CD4-positive, alpha-beta T cell treated with Interleukin-15 for 4 hours (primary cell): ENCODE measurements at places on chromosomes 2 and 18.

DNA sequence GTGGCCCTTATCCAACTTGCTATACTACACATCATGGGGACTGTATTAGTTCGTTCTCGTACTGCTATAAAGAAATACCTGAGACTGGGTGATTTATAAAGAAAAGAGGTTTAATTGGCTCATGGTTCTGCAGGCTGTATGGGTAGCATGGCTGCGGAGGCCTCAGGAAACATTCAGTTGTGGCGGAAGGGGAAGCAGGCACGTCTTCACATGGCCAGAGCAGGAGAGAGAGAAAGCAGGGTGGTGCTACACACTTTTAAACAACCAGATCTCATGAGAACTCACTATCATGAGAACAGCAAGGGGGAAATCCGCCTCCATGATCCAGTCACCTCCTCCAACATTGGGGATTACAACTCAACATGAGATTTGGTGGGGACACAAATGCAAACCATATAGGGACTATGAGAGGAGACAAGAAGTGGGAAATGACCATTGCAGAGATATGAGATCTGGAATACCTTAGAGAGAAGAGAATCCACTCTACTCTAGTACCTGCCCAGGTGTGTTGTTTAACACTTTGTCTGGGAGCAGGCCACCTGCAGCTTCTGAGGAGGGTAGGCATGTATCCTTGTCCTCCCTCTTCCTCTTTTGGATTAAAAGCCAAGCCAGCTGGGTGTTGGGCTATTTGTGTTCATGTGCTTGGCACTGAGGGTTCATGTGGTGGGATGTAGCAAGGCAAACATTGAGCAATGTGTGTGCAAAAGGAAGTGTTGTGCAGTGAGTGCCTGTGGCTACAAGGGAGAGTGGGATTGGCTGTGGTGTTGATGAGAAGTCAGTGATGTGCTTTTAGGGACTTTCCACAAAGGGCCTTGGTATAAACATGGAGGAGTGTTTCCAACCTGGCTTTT, 22.8 kb downstream of the TTLL4 start:
- peak; percentile 13 for DNase-seq

DNA sequence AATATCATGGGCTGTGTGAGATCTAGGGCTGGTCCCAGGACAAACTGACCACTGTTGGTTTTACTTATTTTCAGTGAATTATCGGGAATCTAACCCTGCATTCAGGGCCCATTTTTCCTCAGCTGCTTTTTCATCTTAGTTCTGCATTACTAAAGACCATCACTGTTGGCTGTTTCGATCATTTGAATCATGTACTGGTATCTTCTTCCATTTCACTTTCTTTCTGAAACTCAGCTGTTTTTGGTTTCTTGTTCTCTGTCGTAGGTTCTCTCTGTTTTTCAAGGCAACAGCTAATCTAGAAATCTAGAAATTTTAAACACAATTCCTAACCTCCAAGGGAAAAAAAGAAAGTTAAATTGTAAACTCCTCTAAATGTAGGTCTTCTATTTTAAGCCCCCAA, 159.9 kb upstream of the SESTD1 start:
- DNase-seq = no peak

- no peak for DNase-seq
These were observed 57.8 kb upstream of the FAM237A start for GRCh38 chr2:206584323-206585116.

- DNase-seq = no peak
These were observed 63.7 kb upstream of the DNAJC10 start for GRCh38 chr2:182652326-182652725.

DNA sequence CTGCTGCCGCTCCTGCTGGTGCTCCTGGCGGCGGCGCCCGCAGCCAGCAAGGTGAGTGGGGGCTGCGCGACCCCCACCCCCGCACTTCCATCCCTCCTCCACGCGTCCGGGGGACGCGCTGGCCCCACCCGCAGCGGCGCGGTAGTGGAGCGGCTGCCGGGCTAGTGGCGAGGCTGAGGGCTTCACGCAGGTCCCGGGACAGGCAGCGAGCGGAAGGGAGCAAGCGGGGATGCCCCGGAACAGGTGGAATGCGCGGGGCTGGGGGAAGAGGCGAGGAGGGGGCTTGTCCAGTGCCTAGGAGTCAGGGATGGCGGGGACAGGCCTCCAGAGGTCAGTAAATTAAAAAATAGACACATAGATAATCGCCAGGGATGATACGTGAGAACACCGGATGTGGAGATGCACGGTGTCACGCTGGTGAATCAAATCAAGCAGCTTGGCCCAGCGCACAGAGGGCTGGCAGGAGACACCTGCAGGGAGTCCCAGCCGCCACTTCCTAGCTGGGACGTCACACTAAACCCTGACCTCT, 403 bp downstream of the COL4A3 start:
- no peak for DNase-seq

DNA sequence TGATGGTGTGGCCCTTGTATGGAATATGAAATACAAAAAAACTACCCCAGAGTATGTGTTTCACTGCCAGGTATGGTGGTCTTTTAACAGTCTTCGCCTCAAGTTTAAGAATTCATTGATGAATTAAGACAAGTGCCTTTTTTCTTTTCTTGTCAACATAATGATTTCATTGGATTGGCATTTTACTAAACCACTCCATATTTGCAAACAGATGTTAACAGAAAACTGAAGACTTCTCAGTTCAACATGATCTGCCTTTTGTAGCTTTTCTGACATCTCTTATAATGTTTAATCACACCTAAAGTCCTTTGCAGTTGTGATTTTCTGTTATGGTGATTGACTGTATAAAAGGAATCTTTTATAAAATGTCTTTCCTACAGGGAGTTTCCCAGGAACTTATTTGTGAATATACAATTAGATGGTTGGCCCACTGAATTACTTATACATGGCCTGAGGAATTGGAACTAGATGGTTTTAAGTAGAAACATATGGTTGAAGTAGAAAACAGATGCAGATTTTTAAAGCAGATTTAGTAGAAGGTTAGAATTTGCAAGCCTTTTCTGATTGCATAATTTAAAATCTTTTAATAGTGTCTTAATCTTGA, 39.7 kb downstream of the DYNC1I2 start:
- DNase-seq = no peak

DNA sequence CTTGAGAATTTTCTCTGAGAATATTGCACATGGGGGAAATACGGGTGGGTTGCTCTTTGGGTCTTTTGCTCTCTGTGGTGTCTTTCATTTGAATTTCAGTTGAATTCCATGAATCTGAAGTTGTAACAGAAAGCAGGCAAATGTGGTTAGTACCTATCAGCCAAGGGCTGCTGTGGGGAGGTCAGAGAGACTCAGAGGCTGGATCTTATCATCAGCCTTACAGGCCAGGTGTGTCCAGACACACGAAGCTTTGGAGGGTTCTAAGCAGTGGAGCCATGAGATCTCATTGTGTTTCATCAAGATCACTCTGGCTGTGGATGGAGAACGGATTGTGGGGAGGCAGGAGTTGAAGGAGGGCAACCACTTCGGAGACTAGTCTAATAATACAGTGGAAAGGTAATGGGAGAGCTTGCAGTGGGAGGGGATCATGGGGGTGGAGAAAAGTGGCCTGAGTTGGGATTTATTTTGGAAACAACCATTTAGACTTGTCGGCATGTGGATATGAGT, 68.1 kb downstream of the GNAL start:
- no peak for DNase-seq

GRCh38 chr18:45197526-45197970, 417.7 kb upstream of the SLC14A2 start:
- DNase-seq = no peak

DNA sequence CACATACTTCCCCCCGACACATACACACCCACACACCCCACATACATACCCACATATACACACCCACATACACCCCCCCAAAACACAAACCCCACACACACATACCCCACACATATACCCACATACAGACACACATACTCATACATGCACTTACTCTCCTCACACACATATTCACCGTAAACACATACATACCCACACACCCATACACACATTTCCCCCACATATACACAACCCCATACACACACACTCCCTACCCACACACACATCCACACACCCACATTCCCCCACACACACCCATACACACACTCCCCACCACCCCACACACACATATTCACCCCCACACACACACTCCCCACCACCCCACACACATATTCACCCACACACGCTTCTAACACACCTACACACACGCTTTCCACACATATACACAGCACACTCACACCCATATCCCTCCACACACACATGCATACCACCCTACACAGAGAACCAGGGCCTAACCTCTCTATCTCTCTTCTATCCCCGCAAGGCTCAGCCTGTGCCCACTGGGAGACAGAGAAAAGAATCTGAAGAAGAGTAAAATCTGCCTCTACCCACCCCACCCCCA, 182.4 kb upstream of the ETAA1 start:
- no peak for DNase-seq

- peak; percentile 61 for DNase-seq
These were observed 76.2 kb downstream of the CHRNA1 start for GRCh38 chr2:174688079-174688478.

DNA sequence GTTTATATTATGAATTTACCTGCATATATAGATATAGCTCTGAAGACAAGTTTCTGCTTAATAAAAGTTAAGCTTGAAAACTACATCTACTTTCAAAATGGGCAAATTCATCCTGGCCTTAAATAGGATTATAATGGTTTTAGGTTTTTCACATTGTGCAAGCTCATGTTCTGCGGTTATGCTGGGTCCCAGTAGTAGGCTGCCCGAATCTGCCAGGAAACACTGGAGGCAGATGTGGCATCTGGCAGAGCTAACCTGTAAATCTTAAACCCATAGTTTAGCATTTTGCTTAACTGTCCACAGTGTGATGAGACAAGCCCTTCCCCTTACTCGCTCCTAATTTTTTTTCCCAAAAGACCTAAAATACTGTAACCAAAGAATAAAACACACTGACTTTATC, 234.2 kb downstream of the TCF4 start:
- no peak for DNase-seq

DNA sequence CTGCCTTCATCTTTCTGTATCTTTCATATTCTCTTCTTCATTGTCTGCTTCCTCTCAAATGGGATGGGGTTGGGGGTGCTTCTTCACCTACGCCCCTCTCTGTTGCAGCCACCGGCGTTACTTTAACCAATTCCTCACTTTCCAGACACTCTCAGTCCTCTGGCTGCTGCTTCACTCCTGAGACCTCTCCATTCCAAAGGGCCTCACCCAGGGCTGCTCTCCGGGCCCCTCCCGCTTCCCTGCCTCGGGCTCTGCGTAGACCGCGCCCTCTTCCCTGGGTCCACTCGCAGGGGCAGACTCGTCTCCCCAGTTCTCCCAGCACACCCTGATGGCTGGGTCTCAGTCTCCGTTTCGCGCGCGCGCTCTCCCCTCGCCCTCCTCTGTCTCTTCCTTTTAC, 926 bp downstream of the SERPINB8 start:
- DNase-seq = no peak

- no peak for DNase-seq
These were observed 110.6 kb downstream of the MYCN start for GRCh38 chr2:16050908-16051489.

DNA sequence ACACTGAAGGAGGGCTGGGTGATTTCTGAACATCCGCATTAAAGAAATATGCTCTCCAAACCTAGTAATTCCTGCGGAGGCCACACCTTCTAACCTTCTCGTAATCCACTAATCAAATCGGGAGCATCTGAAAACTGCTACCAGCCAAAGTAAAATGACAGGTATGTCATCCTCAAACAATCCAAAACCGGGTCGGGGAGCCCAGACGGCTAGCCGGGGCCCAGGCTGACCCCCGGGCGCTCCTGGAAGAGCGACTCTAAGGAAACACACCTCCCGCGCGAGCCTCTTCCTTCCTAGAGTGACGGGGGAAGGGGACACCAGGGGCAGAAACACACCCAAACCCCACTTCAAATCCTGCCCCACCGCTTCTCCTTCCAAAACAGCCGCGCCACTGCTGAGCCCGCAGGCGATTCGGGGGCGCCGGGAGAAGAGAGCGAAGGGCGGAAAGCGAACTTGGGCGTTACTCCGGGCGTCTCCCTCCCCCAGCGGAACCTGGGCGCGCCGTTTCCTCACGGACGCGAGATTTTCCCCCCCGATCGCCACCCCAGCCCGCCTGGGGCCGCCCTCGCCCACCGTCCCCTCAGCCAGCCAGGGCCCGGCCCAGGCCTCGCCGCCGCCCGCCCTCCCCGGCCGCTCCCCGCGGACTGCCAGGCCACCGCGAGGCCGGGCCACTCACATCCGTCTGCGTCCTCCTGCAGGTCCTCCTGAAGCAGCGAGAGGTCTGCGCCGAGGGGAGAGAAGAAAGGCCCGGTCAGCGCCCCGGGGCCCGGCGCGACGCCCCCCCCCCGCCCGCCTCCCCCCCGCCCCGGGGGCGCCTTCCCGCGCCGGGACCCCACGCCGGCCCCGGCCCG, 584 bp downstream of the PPP4R1 start:
- peak; percentile 32 for DNase-seq

GRCh38 chr2:8142461-8142860, 539.4 kb upstream of the ID2 start:
- no peak for DNase-seq

- no peak for DNase-seq
These were observed 68.3 kb downstream of the SPTBN1 start for GRCh38 chr2:54524226-54524991.

- DNase-seq = no peak
These were observed 953.5 kb downstream of the CNTNAP5 start for GRCh38 chr2:124978597-124978996.

GRCh38 chr2:241120440-241120839, 18.4 kb upstream of the MTERF4 start:
- DNase-seq = no peak

DNA sequence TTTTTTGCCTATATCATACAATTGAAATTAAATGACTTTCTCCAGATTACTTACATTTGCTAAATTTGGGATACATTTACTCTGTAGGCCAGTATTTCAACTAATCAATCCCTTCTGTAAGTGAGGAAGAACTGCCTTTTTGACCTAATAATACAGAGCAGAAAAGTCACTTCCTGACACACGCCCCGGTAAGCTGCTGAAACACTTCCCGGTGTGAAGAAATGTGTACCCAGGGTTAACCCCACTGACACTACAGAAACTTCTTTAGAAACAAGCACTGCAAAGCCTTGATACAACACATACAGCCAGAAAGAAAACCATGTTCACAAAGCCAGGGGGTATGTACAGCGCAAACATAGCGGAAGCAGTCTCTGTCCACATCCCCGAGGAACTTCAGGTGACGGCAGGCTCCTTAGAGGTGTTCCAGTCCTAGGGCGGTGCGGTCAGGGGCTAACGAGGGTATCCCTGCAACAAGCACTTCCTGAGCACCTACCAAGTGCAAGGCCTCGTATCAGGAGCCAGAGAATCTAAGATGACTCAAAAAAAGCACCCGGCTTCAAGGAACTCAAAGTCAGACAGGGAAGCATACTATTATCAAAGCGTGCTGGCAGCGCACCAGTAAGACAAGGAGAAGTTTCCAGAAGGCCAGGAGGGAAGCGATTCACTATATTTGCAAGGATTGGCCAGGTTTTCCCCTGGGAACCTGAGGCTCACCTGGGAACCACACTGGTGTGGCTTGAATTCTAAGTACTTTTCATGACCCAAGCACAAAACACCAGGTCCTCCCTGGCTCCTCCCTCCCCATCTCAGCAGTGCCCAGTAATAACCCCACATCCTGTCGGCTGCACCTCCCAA, 46.6 kb downstream of the ZNF516 start:
- DNase-seq = no peak

- no peak for DNase-seq
These were observed 132.8 kb upstream of the L3MBTL4 start for GRCh38 chr18:6547476-6547875.

- no peak for DNase-seq
These were observed 146.0 kb upstream of the SH3BP4 start for GRCh38 chr2:234805836-234806235.

GRCh38 chr2:208294482-208295024, 28.5 kb downstream of the PIKFYVE start:
- no peak for DNase-seq

GRCh38 chr2:29657674-29658073, 263.7 kb downstream of the ALK start:
- DNase-seq = no peak
